ENCODE measurements at places on chromosomes 11 and 22.
A peak's percentile ranks its signal among the peaks of the same experiment; 100 is the strongest.

- DNase-seq, result no peak
Measured at GRCh38 chr11:12792590-12792989, 118.4 kb downstream of the TEAD1 start.

DNA sequence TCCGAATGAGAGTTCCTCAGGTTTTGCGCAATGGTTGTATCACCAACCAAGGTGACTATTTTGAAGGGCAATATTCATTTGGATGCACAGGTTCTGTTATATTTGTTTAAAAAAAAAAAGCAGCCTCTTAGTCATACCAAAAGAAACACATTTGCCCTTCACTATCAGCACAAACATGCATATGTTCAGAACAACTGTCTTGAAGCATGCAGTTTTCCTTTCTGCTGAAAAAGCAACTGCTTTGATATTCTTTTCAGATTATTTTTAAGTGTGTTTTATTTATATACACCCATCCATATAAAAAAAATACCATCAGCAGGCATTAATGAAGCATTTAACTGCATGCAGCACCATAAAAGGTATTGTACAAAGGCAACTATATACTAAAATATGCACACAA is 67.8 kb downstream of the RBFOX2 start:
- no peak for DNase-seq

GRCh38 chr22:43734370-43735150 is 77.5 kb downstream of the EFCAB6 start:
- DNase-seq, result no peak

DNA sequence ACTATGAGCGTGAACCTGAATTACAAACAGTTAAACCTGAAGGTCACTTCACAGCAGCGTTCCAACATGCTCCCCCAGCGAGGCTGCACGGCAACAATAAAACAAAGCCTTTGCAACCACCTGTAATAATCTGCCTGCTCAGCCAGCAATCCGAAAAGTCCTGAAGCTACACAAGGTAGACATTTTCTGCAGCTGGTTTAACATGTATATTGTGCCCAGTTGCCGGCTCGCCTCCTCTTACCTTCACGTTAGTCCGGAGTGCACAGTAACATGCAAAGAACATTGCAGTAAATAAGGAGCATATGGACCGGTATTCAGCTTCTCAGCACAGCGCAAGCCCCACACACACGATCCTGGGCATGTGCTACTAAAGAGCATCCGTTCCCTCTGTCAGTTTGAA is 704.3 kb downstream of the DLG2 start:
- no peak for DNase-seq

DNA sequence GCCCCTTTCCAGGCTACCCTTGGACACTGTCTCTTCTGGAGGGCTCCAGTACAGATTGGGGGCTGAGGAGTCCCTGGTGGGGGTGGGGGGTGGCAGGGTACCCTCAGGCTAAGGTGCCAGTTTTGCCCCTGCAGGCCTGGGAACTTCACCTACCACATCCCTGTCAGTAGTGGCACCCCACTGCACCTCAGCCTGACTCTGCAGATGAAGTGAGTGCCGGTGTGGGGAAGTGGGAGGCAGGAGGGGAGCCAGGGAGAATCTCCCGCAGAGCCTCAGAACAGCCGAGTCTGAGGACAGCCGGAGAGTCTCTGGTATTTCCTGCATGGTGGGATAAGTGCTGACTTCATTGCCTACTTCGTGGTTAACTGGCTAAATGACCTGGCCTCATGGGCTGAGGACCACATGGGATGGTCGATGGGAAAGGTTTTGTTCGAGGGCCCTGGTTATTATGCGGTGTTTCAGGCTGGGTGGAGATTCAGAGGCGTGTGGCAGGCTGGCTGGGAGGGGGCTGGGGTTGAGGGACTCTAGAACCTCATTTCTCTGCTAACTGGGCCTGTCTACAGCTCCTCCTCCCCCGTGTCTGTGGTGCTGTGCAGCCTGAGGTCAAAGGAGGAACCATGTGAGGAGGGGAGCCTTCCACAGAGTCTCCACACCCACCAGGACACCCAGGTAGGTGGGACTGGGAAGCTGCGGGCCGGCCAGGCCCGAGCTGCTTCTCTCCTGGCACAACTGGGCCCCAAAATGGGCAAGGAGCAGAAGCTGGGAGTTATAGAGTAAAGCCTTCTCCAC is 8.5 kb downstream of the TMEM258 start:
- no peak for DNase-seq

GRCh38 chr11:125348141-125348651 is 147.9 kb downstream of the FEZ1 start:
- DNase-seq, result no peak

GRCh38 chr11:115808351-115808940 is 304.2 kb upstream of the CADM1 start:
- no peak for DNase-seq

DNA sequence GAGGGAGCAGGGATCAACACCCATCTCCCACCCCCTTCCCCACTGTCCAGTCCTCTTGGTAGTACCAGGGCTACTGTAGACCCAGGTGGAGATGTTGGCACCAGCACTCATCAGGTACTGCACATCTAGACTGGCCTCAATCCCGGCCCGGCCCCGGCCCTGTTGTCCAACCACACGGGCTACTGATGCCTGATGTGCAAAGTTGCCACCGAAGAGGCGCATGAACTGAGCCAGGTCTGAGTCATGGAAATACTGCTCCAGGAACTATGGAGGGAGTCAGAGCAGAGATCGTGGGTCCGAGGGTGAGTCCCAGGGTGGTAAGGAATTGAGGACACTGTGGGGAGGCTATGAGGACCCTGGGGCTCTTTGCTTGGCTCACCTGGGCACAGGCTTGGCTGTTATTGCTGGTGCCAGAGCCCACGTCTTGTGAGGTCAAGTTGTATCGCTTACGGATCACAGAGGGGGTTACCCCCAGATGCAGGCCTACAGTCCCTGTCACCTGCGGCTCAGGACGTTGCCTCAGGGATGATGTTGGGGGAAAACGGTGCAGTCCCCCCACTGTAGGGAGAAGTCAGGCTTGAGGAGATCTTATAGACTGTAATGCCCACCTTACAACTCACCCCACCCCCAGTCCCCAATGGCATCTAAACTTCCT is 2.5 kb downstream of the TPP1 start:
- no peak for DNase-seq

DNA sequence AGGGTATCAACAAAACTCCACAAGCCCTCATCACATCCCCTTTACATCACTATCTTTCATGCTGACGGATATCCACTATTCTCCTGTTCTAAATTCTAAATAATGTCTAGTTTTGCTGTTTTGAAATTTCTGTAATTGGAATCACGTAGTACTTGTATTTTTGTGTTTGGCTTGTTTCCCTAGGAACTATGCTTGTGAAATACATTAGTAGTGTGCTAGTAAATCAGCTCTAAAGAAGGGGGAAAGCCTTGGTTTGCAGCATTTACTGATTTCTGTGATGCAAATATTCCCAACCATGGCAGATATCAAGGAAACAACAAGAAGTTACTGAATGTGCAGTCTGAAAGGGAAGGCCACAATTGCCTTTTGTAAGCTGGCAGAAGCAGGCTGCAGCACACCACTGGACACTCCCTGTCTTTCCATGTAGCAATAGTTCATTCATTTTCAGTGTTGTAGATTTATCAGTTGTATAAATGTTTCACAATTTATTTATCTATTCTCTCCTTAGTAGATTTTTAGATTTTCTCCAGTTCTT is 4.7 kb upstream of the FOLH1 start:
- DNase-seq, result no peak

DNA sequence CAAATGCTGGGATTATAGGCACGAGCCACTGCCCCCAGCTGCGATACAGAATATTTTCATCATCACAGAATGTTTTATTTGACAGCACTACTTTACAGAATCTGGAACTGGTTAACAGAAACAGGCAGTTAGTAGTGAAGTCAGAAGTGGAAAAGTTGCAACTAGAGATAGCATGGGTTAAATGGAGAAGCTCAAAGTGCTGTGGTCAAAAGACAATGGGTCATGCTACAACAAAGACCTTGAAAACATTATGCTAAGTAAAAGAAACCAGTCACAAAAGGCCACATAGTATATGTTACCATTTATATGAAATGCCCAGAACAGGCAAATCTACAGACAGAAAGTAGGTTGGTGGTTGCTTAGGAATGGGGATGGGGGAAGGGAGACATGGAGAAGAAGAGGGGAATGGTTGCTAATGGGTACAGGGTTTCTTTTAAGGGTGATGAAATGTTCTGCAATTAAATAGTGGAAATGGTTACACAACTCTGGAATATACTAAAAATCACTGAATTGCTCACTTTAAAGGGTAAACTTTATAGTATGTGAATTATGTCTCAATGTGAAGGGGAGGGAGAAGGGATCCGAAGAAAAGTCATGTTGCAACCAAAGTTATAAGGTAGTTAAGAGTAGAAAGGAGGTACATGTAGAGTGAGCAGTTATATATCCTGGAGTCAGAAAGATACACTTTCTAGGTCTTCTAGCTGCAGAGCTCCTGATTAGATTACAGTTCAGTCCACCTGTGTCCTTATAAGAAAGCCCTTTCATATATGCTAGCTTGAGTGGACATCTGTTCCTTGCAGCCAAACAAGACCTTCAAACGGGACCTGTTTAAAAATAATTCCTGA is 46.3 kb upstream of the RAPSN start:
- no peak for DNase-seq

- no peak for DNase-seq
Measured at GRCh38 chr11:15769203-15769602, 587.1 kb downstream of the SOX6 start.

DNA sequence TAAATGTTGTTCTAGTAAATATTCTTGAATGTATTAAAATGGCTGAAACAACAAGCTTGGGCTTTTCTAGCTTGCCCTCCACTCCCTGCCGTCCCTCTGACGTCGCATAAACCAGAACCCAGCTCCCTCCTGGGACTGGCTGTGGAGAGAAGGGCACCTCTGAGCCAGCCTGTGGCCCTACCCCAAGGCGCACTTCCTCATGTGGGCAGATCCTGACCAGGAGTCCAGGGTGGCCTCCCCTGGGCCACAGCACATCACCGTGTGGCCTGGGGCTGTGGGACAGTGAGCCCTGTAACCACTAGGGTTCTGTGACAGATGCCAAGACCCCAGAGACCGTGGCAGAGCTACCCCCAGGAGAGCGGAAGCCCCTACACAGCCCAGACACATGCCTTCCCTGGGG is 10.2 kb upstream of the ADORA2A start:
- no peak for DNase-seq

GRCh38 chr11:129612447-129612961 is 203.1 kb upstream of the TMEM45B start:
- DNase-seq, result no peak

DNA sequence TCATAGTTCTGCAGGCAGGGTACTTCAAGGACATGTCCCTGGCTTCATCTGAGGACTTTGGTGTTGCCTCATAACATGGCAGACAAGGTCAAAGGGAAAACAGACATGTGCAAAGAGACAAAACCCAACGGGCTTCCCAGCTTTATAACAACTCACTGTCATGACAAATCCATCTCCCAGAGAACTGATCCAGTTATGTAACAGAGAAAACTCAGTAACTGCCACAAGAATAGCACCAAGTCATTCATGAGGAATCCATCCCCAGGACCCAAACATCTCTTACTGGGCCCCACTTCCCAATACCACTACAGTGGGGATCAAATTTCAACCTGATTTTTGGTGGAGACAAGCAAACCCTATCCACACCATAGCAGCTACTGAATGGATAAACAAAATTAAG is 13.0 kb downstream of the OR52N4 start:
- no peak for DNase-seq

DNA sequence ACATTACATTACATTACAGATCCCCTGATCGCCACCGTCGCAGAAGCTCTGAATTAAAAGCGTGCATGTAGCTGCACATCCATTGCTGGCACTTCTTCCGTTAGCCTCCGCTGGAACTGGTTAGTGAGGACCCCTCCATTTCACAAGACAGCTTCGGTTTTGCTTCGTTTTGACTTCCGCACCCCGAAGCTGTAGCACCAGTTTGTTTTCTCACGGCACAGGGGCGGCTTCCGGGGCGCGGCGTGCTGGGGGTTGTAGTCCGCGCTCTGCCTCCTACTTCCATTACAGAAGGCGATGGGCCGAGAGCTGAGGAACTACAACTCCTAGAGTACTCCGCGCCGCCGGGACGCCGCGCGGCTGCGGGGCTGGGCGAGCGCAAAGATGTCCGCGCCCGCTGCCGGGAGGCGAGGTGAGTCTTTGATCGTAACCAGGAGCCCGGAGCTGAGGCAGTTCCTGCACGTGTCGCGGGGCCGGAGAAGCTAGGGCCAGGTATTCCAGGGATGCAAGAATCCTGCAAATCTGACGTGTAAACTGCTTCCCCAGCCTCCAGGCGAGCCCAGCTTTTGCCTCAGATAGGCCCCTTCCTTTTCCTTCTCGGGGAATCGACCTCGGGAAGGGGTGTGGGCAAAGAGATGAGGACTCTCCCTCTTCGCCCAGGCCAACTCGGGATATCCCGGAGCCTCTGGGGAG is at the start of gene PEX26:
PEX26 (plus strand) TSS at position 352 of the 690 bp plus-strand sequence. CDS start 387 bp downstream, outside the sequence.
- peak; percentile 97 for DNase-seq

DNA sequence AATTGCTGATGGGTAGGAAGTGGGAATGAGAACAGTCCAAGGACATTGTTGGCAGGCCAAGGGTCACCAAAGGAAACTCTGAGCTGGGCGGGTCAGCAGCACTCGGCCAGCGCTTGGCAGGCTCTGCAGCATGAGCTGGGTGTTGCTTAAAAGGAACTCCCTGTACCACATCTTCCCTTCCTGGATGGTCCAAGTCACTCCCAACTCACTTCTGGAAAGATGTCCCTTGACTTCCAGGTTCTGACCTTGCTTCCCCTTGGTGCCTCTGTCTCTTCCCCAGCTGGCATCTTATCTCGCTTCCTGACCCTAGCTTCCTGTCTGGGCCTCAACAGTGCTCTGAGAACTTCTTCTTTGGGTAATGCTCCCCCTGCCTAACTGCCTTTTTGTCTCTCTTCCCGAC is 24.8 kb upstream of the SWAP70 start:
- peak; percentile 76 for DNase-seq

DNA sequence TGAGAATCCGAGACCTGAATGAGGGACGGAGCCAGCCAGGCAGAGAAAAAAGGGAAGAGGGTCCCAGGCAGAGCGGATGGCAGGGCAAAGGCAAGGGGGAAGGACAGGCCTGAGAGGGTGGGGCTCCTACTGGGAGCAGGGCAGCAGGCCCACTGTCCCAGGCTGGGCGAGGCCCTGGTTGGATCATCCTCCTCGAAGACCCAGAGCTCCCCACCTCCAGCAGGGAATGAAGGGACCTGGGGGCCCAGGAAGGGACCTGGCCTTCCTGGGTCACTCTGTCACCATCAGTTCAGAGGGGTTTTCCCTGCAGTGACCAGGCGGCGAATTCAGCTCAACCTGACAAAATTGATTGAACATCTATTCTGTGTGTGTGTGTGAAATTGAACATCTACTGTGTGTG is 4.0 kb downstream of the CD5 start:
- DNase-seq, result no peak
